GM12878 (cell line): ENCODE measurements at places on chromosomes 7 and 10. TPM values are rescaled to one million over a fixed set of nuclear protein-coding genes. Genes with fewer than 3 reads are reported as not detected.

- DNase-seq: no peak
Observed at GRCh38 chr10:113045147-113046055, 95.4 kb downstream of the TCF7L2 start.

DMBT1 gene
- 0.13 TPM in 2 replicates for total RNA-seq

UTF1 gene
- total RNA-seq: not detected in 2 replicates

DNA sequence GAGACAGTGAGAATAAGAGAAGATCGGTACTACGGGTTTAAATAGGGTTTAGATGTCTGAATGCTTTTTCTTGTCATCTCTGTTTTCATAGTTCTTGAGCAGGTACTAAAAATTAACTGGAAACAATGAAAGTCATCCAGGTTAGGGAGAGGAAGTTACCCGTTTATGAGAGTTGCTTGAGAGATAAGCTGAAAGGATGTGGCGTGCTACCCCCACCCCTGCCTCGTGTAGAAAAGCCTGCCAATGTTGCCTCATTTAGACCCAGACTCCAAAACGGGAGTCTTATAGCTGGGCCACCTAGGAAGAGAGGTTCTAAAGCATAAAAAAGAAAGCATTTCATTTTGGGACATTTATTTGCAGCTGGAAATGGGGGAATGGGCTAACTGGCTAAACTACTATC is 10.2 kb downstream of the AKR1C4 start:
- no peak for DNase-seq

DNA sequence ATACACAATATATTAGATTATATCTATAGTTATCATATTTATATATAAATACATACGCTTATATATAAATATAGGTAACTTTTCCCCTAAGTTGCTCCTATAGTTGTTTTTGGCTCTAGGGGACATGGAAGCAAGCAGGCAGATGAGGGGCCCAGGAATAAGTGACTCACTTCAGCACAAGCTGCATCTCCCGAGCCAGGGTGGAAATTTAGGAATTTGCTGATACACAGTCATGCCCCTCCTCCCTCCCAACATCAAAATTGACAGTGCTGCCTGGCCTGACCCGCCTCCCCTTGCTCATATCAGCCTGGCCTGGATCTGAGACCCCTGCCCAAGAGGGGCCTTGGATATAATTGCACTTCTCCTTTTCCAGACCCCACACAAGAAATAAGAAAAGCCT is 33.8 kb downstream of the MKI67 start:
- no peak for DNase-seq

GRCh38 chr10:7098160-7098762 is 312.6 kb downstream of the SFMBT2 start:
- no peak for DNase-seq

GRCh38 chr10:44102726-44103255 is 282.1 kb downstream of the CXCL12 start:
- DNase-seq: no peak

- DNase-seq: no peak
Observed at GRCh38 chr7:84502239-84502638, 307.6 kb upstream of the SEMA3A start.

FFAR4 gene
- total RNA-seq: not detected in 2 replicates

DNA sequence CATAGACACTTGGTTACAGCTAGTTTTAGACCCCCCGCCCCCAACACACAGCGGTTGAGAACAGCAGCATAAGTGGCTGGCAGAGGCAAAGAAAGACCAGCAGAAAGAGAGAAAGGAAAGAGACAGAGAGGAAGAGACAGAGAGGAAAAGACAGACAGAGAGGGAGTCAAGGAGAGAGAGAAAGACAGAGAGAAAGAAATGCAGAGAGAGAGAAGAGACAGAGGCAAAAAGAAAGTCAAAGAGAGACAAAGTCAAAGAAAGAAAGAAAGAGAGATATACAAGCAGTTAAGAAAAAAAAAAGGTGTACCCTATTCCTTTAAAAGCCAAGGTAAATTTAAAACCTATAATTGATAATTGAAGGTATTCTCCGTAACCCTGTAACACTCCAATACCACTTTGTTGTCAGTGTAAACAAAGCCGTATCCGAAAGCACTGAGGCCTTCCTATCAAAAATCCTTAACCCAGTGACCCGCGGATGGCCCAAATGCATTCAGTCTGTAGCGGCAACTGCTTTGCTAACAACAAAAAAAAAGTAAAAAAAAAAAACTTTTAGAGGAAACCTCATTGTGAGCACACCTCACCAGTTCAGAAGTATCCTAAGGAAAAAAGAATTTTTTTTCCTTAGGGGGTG is 11.9 kb upstream of the SLC12A9 start:
- DNase-seq: no peak

DNA sequence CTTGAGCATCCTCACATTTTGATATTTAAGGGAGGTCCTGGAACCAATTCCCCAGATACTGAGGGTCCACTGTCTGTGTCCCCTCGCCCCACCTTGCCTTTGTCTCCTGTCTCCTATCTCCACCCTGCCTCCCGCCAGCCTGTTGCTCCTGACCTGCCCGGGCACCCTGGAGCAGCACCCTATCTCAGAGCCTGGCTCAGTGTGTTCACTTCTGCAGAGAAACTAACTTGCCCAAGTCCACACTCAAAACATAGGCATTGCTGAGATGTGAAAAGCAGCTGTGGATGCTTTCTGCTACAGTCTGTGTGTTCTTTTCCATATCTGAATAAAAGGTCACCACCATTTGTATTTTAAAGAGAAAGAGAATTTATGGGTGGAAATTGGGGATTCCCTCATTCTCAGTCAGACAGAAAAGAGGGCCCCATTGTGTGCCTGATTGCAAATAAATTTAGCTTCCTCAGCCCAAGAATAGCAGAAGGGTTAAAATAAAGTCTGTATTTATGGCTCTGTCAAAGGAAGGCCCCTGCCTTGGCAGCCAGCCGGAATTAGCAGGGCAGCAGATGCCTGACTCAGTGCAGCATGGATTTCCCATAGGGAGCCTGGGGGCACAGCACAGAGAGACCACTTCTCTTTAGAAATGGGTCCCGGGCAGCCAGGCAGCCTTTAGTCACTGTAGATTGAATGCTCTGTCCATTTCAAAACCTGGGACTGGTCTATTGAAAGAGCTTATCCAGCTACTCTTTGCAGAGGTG is 161.3 kb downstream of the EGFR start:
- DNase-seq: no peak
